CD4-positive, alpha-beta T cell treated with Interleukin-4 for 4 hours (primary cell): ENCODE measurements at places on chromosomes 16 and 17.

- peak; percentile 24 for DNase-seq
Observed at GRCh38 chr16:339680-340079, 12.8 kb downstream of the AXIN1 start.

DNA sequence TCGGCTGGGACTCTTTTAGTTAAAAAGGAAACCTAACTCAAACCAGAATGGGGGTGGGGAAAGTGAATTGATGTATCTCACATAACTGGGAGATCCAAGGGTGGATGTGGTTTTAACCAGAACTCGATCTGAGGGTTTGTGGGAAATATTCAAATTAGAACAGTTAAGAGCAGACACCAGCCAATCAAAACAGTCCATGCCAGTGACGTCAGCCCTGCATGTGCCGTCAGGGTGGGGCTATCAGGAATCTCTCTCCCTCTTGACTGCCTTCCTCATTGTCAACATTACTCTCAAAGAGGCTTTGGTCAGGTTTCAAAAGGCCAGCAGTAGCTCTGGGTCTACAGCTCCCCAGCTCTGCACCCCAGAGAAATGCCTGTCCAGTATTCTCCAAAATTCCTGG is 94.2 kb upstream of the HSBP1 start:
- DNase-seq, result no peak

DNA sequence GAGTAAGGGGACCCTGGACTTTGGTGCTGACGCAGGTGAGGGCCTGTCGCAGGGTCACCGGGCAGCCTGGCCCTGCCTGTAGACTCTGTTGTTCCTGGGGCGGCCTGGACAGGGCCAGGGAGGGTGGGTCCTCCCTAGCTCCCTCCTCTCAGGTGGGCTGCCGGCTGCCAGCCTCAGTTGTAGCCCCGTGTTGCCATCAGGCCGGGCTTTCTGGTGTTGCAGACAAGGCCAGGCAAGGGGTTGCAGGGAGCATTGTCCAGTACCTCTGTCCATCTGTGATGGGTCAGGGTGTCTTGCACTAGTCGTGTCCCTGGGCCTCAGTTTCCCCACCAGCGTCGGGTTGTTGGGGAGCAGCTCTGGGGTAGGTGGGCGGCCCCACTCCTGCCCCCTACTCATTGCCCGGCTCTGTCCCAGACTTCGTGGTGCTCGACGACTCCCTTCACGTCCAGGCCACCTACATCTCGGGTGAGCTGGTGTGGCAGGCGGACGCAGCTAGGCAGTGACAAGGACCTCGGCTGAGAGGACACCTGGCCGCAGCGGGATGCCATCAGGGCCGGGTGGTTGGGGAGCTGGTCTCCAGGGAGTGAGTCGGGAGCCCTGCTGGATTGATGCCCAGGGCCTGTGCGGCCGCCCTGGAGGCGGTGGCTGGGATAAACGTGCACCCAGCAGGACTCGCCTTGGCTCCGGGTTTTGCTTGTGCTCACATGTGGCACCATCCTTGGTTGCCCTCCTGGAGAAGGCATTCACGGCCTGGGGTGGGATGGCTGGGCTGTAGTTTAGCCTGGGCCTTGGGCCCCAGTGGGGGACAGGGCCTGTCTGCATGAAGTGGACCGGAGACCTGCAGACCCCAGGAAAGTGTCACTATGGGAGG is 1.9 kb downstream of the CEMP1 start:
- DNase-seq, result no peak

DNA sequence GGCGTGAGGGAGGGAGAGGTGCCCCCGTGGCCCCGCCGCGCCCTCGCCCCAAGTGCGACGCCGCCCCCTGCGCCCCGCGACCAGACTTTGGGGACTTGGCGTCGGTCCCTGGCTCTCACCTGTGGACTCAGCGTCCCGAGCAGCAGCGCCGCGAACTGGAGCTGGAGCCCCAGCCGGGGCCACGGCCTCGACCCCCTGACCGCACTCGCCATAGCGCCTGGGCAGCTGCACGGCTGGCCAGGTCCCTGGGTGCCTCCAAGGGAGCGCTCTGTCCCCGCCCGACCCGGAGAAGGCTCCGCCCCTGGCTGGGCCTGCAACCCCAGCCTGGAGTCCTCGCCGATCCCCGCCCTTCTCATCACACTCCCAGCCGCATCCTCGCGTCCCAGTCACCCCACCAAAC is at the start of gene ERN2:
Gene ERN2 (minus strand): TSS at position 247 of the 400 bp plus-strand sequence. CDS start 35 bp downstream, at position 212.
- no peak for DNase-seq

- no peak for DNase-seq
Observed at GRCh38 chr16:4006397-4006999, 109.7 kb downstream of the ADCY9 start.

DNA sequence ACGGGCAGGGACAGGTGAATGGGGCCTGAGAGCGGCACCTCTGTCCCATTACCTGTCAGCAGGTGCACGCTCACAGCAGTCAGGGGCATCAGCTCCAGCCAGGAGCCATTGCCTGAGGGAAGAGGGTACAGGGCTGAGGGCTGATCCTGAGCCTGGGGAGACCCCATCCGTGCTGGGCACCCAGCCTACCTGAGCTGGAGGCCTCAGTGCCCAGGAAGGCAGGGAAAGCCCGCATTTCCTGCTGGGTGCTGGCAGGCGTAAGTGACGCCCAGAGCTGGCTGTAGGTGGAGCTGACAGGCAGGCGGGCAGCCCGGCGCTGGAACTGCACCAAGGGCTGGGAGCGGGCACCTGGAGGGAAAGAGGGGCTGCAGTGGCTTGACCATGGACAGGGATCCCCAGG is 7.4 kb downstream of the FAM171A2 start:
- DNase-seq, result no peak

- peak; percentile 41 for DNase-seq
Observed at GRCh38 chr16:25126820-25127232, 15.3 kb downstream of the LCMT1 start.

DNA sequence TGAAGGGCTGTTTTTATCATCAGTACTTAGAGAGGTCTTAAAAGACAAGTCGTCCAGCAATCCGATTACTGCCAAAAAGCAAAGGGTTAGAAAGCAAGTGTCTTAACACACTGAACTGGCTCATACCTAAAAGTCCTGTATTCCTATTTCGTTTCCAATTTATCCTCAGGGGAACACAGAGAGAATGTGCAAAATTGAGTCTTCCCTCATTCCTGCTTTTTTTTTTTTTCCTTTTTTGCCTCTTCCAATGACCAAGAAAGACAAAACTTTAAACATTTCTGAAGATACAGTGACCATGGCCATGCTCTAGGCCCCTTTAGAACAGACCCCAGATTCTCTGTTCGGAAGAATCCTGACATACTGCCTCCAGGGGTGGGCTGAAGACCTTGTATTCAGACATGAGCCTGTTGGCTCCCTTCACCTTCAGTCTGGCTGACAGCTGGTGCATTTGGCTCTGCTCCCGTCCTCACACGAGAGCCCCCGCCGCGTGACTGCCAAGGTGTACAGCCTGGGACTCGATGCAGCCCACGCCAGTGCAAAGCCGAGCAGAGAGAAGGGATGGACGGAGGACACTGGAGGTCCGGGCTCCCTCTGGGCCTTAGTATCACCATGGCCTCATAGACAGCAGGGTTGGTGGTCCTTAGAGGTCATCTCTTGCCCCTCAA is 47.0 kb downstream of the COTL1 start:
- no peak for DNase-seq

GRCh38 chr16:10752843-10753523 is 9.3 kb downstream of the NUBP1 start:
- DNase-seq, result peak; percentile 29

- DNase-seq, result no peak
Observed at GRCh38 chr16:19967963-19968362, 83.3 kb upstream of the GPRC5B start.

- no peak for DNase-seq
Observed at GRCh38 chr16:83085660-83086059, 458.9 kb downstream of the CDH13 start.

- peak; percentile 71 for DNase-seq
Observed at GRCh38 chr16:19907161-19907992, 22.7 kb upstream of the GPRC5B start.

GRCh38 chr17:41254861-41255260 is 323 bp upstream of the KRTAP9-9 start:
- no peak for DNase-seq

GRCh38 chr17:29131814-29132682 is 48.1 kb downstream of the MYO18A start:
- no peak for DNase-seq

DNA sequence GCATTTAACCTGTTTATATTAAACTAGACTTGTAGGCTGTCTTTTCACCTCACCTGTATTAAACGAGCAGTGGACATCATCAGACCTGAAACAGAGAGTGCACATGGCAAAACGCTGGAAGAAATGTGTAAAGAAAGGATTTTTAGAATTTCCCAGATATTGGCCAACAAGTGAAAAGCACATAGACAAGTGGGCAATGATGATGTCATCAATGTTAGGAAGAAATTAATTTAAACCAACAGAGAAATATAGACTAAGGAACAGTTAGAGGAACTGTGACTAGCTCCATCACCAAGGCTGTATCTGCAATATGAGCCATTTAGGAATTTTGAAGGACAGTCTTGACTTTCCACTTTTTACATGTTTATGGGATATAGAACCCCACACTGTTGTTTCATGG is 67.1 kb upstream of the SLC12A3 start:
- no peak for DNase-seq

DNA sequence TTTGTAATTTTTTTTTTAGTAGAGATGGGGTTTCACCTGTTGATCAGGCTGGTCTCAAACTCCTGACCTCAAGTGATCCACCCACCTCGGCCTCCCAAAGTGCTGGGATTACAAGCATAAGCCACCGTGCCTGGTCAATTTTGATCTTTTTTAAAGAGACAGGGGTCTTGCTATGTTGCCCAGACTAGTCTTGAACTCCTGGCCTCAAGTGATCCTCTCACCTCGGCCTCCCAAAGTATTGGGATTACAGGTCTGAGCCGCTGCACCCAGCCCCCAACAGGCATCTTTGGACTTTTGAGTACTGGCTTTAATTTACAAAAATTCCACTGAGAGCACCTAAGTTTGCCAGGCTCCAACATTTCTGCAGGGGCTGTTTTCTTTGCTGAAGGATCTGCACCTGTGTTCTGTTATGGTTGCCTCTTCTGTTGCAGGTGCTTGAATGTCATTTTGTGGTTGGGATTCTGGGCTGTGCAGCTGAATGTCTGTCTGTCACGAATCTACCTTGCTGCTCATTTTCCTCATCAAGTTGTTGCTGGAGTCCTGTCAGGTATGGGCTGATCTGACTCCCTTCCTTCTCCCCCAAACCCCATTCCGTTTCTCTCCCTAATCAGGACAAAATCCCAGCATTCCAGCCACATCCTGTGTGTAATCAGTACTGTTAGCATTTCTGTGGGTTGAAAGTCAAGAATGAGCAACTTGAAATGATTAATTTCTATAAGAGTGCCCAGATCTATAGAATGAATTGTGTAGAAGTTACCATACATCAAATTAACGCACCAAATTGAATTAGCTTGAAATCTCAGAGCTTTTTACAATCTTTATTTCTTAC is 8.5 kb downstream of the G6PC1 start:
- no peak for DNase-seq

DNA sequence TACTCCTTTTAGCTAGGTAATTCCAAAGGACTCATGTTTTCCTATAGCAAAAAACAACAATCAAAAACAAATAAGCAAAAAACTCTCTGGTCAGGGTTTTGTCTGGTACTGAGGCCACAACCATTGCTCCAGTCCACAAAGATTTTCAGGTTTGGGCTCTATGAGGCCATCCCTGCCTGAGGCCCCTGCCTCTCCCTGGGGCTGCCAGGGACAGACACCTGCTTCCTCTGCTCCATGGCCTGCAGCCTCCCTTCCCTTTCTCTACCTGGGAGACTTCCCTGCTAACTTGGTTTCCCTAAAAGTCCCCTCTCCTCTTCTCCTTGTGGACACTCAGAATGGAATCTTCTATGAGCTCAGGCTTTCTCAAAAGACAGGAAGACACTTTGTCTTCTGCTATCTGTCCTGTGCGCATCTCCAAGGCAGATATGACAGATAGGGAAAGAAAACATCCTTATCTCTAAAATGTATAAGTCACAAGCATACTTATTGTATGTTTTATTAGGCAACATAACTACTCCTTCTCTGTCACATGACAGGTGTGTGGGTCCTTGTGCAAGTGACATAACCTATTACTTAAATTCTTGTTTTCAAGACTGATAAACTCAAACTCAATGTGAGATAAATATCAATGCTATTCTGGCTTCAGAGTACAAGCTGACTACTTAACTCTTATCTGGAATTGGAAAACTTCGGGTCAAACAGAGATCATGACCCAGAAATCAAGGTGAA is 1.2 kb upstream of the ZDHHC1 start:
- no peak for DNase-seq

DNA sequence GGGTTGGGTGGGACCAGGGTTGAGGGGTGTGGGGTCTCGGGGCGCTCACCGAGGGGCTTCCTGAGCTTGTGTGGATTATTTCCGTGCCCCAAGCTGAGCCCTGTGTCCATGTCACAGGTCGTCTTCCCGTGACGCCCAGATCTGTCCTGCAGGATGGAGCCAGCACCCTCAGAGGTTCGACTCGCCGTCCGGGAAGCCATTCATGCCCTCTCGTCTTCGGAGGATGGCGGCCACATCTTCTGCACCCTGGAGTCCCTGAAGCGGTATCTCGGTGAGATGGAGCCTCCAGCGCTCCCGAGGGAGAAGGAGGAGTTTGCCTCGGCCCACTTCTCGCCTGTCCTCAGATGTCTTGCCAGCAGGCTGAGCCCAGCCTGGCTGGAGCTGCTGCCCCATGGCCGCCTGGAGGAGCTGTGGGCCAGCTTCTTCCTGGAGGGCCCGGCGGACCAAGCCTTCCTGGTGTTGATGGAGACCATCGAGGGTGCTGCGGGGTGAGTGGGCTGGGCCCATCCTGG is 1.0 kb downstream of the TELO2 start:
- no peak for DNase-seq

GRCh38 chr16:83891742-83892141 is 7.2 kb upstream of the MLYCD start:
- no peak for DNase-seq

- DNase-seq, result no peak
Observed at GRCh38 chr16:49652456-49653172, 203.3 kb downstream of the ZNF423 start.

DNA sequence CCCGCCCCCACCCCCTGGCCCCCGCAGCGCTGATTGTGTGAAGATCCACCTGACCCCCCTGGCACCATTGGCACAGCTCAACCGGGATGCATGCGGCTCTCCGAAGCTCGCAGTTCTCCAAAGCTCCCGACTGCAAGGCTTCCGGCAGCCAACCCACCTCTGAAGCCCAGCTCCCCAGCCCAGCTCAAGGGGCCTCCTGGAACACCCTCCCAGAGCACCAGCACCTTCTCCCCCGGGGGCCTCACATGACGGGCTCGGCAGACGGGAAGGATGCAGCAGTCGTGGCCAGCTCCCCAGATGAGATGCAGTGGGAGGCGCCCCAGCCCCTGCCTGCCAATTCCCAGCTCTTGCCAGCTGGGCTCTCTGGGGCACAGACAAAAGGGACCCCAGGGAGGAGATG is 215.3 kb downstream of the ZNF423 start:
- no peak for DNase-seq
